Spinal cord (tissue), 10 donors: ENCODE measurements at places on chromosomes 4 and X. TPM values are rescaled to one million over a fixed set of nuclear protein-coding genes. Genes with fewer than 3 reads are reported as not detected.

DNA sequence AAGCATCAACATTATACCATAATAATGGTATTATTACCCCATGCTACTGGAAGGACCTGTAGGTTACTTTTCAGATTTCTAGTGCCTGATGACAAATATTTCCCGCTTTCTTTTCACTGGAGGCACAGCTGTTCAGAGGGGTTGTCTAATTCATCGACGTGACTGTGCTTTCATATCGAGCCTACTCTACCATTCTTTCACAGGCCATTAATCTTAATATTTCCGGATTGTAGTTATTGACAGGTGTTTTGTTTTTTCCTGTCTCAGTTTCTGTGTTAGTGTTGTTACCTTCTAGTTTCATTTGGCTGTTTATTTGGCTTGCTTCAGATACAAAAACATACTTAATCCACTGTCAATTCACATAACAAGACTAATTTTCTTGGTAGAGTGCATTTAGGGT lies 330.9 kb downstream of the SPOCK3 start:
- H3K4me1 ChIP-seq, result no peaks in the 10 kb centered on the region
- H3K4me3 ChIP-seq, result no peak overlapping the region
- no peaks in the 10 kb centered on the region for H3K27me3 ChIP-seq
- H3K36me3 ChIP-seq, result no peaks in the 10 kb centered on the region
- H3K27ac ChIP-seq, result no peak overlapping the region

DNA sequence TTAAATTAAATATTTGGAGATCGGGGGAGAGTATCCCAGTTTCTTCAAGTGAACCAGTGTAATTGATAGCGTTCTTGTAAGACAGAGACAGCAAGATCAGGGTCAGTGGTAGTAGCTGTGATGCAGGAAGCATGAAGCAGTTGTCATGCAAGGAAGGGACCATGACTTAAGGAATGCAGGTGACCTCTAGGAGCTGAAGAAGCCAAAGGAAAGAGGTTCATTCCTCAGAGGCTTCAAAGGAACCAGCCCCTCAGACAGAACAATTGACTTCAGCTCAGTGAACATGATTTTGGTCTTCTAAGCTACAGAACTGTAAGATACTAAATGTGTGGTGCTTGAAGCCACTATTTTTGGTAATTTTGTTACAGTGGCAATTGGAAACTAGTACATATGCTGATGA lies 51.6 kb downstream of the GLRB start:
- DNase-seq, result no peak
- no peak overlapping the region for H3K27ac ChIP-seq
- H3K27me3 ChIP-seq, result no peaks in the 10 kb centered on the region
- H3K4me3 ChIP-seq, result no peak overlapping the region
- no peaks in the 10 kb centered on the region for H3K36me3 ChIP-seq

Gene KCNE5
- 4.3 TPM for total RNA-seq

Gene STATH
- not detected for total RNA-seq

Gene PCDH11X
- total RNA-seq, result 24.5 TPM

Gene MAGEC2
- total RNA-seq, result not detected

Gene ADAMTS3
- total RNA-seq, result 5.8 TPM
